GM13976 (cell line): ENCODE measurements at places on chromosomes 7 and 10.

- peak; percentile 14 for DNase-seq
These were observed 20.8 kb upstream of the ALOX5 start for GRCh38 chr10:45353186-45353585.

DNA sequence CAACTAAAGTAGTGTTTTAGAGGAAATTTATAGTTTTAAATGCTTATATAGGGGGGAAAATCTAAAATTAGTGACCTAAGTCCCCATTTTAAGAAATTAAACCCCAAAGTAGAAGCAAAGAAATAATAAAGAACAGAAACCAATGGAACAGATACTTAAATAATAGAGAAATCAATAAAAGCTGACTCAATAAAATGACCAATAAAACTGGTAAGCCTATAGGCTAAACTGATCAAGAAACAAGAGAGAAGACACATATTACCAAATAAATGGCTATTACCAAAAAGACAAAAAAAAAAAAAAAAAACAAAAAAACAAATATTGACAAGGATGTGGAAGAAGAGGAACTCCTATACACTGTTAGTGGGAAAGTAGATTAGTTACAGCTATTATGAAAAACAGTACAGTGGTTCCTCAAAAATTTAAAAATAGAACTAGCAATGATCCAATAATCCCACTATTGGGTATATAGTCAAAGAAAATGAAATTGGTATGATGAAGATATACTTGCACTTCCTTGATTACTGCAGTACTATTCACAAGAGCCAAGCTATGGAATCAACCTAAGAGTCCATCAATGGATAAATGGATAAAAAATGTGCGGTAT lies 53.2 kb downstream of the SLC18A2 start:
- DNase-seq, result no peak

DNA sequence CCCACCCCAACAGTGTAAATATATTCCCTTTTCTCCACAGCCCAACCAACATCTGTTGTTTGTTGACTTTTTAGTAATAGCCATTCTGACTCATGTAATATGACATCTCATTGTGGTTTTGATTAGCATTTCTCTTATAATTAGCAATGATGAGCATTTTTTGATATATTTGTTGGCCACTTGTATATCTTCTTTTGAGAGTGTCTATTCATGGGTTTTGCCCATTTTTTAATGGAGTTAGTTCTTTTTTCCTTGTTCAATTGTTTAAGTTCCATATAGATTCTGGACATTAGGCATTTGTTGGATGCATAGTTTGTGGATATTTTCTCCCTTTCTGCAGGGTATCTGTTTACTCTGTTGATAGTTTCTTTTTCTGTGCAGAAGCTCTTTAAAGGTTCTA lies 340.1 kb downstream of the NXPH1 start:
- no peak for DNase-seq

DNA sequence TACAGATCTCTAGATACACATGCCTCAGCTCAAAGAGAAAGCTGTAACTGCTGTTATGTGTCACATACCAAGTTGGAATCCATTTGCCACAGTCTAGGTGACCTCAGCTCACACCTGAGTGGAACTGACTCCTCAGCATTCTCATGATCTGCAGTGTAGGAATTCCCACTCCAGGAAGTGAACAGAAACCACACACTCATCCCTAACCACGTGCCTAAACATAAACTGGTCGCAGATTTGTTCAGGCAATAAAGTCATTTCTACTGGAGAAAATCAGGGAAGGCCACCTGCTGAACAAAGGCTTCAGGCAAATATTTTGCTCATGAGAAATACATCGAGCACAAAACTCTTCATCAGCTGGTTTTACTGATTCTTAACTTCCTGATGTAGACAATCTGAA lies 23.0 kb upstream of the ZMYND11 start:
- no peak for DNase-seq

GRCh38 chr7:150317748-150318444 lies 5.3 kb upstream of the LRRC61 start:
- no peak for DNase-seq

- no peak for DNase-seq
These were observed 6.9 kb upstream of the WIPI2 start for GRCh38 chr7:5183155-5183554.

DNA sequence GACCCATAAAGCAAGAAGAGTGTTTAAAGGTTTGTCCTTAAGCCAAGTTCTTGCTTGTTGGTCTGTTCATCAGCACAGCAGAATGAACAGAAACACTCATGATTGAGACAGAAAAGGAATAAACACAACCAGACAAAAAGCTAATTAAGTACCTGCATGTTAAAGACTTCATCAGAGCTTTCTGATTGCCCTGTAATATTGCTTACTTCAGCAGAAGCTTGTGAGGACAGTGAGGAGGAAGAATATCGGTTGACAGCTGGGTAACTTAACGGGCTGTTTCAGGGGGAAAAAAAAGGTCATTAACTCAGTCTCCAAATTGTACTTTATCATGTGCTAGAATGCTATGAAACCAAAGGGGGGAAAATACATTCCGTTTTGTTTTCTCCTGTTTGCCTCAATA lies 178.7 kb upstream of the IMMP2L start:
- no peak for DNase-seq

GRCh38 chr10:24215603-24216002 lies 6.7 kb downstream of the KIAA1217 start:
- no peak for DNase-seq

DNA sequence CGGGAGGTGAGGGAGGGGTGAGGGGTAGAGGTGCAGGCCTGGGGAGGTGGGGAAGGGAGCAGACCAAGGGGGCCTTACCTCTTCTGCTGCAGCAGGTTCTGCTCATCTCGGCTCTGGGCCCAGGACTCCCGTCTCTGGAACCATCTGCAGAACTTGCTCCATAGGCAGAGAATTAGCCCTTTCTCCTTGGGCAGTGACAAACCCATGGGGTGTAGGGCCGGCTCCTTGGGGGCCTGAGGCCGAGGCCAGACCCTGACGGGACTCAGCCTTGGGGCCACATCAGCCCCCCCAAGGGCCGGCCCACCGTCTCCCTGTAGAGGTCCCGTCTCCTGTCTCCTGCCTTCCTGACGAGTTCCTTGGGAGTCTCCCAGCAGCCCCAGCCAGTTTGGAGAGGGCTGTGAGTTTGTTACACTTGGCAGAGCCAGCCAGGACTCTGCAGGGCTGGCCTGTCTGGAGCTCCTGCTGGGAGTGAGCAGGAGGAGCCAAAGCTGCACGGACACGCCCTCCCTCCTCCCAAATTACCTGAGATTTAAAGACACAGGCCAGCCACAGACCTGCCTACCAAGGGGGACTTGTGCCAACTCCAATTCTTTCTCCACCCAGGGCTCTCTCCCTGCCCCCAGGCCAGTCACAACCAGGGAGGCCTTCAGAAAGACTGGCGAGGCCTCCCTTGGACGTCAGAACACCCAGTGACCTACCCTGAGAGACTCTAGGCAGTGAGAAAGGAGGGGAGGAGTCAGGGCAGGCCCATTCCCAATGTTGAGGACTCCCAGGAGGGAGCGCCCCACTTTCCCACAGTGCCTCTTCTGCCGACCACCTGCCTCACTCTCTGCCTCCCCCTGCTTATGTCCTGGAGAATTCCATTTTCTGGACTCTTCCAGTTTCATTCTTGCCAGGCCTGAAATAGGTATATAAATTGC lies at the start of gene TRPV6:
TRPV6 (minus strand) TSS at position 435 of the 920 bp plus-strand sequence.
- DNase-seq, result no peak

DNA sequence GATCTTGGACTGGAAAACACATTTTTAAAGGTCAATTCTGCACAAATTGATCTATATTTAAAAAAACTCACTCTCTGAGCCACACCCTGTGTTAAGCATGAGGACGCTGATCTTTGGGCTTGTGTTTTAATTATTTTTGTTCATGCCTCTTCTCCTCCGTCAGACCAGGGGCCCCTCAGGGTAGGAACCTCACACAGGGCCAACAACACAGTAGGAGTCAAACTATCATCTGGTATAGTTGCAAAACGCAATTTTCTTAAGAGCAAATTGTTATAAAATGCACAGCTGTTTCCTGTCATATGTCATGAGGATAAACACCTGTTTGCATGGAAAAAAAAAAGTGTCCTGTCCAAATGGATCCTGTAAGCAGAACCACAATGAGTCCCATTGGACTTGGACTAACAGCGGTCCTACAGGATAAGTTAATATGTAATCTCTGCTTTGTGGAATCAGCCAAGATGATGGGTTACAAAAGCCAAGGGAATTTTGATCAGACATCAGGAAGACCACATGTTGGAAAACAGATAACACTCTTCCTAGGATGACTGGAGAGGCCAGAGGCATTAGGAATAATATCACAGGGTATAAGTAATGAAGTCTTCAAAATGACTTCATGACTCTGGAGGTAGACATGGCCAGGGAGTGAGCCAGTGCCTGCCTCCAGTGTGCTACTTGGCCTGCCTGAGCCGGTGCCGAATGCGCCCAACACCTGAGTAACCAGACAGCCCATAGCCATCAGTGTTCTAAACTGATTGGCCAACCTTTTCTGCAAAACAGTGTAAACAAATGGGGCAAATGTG lies 184.9 kb upstream of the ADCY1 start:
- no peak for DNase-seq

- DNase-seq, result no peak
These were observed 357.4 kb downstream of the GLRX3 start for GRCh38 chr10:130493446-130494145.

GRCh38 chr7:48182718-48183369 lies 11.6 kb downstream of the ABCA13 start:
- DNase-seq, result no peak
